Stimulated activated CD4-positive, alpha-beta T cell treated with anti-CD3 and anti-CD28 coated beads, Interleukin-4, amount 100 ng/mL, for 4 hours (primary cell): ENCODE measurements at places on chromosomes 5 and 9.

DNA sequence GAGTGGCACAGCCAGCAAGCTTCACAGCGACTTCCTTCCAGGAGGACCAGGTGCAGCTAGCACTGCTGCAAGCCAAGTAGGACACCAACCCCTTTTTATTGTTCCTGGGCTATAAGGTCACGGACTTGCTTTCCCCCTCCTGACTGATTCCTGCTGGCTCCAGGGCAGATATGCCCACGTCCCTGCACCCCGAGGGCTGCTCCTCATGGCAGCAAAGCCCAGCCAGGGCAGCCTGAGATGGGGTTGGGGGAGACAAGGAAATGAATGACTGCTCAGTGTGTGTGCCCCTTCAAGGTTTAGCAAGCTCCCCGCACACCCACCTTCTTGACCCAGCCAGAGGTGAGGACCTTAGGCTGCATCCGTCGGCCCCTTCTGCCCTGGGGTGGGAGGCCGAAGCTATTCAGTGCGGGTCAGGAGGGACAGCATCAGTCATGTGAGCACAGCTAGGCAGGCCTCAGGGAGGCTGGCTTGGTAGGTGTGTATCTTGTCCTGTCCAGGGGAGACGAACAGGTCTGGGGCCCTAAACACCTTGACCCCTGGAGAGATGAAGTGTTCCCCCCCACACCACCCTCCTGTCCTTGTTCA, 136.2 kb upstream of the PHYKPL start:
- no peak for DNase-seq

DNA sequence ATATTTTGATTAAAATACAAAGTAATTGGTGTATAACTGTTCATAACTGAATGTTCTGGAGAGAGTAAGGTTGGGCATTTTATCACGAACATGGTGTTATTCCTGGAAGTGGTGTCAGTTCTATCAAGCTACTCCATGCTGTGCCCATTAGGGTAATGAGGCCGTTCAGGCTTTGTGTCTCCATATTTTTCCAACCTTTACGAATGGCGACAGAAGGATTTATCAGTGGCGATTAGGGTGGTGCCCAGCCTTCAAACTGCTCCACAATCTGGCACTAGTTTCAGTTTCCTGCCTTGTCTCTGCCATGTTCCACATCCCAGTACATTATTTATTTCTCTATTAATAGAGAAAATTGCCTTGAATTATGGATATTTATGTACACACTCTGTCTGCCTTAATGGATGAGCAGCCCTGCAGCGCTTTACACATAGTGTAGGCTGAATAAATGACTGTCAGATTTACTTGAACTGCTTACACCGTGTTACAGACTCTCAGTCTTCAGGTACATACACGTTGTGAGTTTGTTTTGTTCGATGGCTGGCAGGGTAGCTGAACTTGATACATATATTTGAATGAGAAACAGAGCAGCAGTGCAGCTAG, 23.9 kb upstream of the TMC1 start:
- DNase-seq: no peak

GRCh38 chr5:87392801-87393200, 19.9 kb downstream of the CCNH start:
- no peak for DNase-seq

DNA sequence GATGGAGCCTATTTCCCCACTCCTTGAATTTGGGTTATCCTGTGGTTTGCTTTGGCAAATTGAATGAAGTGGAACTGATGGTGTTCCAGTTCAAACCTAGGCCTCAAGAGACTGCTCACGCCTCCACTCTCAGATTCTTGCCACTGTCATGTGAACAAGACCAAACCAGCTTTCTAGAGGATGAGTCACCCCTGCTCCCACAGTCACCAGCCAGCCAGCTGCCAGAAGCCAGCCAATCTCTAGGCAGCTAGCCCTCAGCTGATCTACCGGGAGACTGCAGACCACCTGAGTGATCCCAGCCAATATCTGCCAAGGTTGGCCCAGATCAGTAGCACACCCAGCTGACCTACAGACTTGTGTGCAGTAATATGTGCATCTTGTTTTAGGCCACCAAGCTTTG, 300.6 kb downstream of the TMEM38B start:
- DNase-seq: no peak

DNA sequence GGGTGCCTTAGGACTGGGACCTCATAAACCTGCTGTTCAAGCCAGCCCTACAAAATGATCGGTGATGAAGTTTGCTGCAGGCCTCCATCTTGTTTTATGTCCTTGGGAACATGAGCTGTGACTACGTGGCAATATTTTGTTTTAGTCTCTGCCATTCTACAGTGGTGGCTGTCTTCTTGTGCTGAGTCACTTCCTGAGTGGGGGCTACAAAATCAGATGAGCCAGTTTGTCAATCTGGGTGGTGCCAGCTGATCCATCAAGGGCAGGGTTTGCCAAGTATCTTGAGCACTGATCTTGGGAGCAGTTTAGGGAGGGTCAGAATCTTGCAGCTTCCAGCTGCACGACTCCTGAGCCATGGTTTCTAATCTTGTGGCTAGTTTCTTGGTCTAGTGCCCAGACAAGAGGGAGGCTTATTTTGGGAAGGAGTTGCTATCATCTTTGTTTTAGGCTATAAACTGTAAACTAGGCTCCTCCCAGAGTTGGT, 94.7 kb downstream of the YTHDC2 start:
- no peak for DNase-seq

GRCh38 chr5:83342465-83342864, 129.1 kb upstream of the VCAN start:
- DNase-seq: no peak

DNA sequence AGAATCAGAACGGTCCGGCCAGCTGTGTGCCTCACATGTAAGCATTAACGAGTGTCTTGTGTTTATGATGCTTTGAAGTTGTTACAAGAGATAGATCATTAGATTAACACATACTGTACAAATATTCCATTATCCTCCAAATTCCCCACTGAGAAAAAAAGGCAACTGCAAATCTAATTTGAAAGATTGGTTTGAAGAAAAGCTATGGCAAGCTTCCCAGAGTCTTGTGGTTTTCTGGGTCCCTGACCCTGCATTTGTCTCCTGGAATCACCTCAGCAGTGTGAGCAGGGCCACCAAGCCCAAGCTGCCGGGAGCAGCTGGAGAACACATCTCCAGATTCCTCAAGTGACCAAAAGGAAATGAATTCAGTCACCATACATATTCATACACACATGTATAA, 36.9 kb upstream of the ADAMTS16 start:
- DNase-seq: no peak

- no peak for DNase-seq
Observed at GRCh38 chr5:131419877-131420276, 156.0 kb downstream of the CDC42SE2 start.

GRCh38 chr9:133113949-133114885, 6.8 kb downstream of the RALGDS start:
- no peak for DNase-seq

GRCh38 chr9:19493174-19493811, 84.5 kb downstream of the ACER2 start:
- peak; percentile 9 for DNase-seq

DNA sequence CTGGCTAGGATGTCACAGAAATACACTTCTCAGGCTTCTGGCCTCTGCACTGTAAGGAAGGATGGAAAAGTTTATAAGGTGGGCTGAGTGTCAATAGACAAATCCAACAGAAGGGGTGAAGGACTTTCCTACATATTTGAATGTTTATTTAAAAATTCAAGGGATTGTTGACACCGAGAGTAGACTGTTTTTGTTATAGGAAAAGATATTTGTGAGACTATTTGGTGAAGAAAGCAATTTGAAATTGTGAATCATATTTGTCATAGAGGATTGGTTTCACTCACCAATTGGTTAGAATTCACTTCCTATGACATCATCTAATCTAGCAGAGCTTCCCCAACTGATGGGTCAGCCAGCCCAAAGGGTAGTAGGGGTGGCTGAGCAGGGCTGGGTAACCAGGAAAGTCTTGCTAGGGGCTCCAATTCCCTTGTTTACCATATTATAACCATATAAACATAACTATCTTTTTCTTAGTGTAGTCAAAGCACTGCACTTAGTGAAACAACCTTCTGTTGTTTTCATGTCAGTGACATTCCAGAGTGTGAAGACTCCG, 14.9 kb upstream of the MEGF10 start:
- DNase-seq: no peak

GRCh38 chr9:137027369-137028262, at the start of gene ABCA2:
TSS of gene ABCA2 (minus strand) at chr9:137028237. CDS start at chr9:137028140, 97 bp downstream.
- no peak for DNase-seq

DNA sequence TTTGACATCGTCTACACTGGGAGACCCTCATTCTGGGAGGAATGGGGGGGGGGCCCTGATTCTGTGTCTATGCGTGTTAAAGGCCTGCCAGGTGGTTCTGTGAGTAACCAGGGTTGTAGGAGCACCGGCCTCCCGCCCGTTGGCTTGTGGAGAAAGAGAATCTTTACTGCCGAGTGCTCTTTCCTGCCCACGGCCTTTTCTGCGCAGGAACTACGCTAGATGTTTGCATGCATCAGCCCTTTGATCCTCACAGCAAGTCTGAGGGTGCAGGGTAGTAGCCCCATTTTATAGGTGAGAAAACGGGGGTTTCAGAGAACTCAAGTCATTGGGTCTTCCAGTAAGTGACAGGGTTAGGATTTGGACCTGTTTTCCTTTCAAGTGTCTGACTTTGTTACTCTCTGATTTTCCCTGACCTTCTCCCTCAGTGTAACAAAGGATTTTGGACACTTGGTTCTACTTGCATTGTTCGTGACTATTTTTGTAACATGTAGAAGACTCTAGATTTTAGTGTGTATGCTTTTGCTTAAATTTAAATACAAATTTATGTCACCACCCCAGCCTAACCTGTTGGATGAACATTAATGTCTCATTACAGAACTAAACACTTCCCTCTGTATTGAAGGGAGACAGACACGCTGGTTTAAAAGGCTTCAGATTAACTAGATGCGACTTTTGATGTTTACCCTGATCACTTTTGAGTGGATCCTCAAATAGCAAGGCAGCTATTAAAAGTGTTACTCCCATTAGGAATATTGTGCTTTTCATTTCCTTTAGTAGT, 22.0 kb downstream of the MAST4 start:
- DNase-seq: no peak

DNA sequence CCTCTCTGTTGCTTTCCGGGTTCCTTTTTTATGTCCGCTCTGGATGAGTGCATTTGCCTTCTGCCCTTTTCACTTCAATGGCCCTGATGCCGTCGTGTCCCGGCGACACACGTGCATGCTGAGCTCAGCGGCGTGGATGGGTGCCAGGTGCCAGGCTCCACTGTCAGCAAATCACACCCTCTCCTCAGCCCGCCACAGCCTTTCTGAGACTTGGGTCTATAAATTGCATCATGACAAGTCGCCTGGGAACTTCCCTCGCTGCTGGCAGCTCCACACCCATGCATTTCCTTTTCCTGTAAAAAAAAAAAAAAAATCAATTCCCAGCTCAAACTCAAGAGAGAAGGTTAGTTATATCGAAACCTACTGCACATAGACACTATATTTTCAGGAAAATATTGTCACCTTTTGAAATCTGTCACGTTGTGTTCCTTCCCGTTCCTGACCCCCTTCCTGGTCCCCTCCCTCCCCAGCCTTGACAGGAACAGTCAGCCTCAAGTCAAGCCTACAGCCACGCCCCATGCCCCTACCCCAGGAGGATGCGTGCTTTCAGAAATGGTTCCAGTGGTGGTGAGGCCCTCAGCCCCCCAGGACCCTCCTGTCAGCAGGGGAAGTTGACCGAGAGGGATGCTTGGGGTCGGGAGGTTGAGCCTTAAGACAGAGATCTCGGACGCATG, 110.3 kb upstream of the PTCH1 start:
- DNase-seq: peak; percentile 54

- no peak for DNase-seq
Observed at GRCh38 chr5:34717426-34718327, 61.5 kb downstream of the RAI14 start.
